ENCODE measurements at places on chromosomes 2 and 18.

DNA sequence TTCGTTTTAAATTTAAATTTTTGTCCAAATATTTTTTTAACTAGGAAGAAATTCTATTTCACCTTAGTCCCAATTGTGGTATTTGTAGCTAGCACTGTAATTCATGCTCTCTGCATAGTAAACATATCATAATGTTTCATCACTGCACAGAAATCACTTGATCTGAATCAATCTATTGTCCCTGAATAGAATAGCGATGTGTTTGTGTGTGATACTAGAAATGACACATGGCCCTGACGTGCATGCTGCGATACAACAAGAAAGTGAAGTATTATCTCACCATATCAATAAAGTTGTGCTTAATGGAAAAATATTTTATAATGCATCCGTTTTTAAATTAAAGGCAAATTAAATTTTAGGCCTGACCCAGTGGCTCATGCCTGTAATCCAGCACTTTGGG lies 10.0 kb downstream of the TTL start:
- no peak for DNase-seq
- H3K36me3 ChIP-seq, result peaks cover 64% of the 10 kb centered on the region
- no peaks in the 10 kb centered on the region for H3K27me3 ChIP-seq
- H3K4me3 ChIP-seq, result no peak overlapping the region
- H3K4me1 ChIP-seq, result peaks cover 2% of the 10 kb centered on the region
- no peak overlapping the region for H3K27ac ChIP-seq

DNA sequence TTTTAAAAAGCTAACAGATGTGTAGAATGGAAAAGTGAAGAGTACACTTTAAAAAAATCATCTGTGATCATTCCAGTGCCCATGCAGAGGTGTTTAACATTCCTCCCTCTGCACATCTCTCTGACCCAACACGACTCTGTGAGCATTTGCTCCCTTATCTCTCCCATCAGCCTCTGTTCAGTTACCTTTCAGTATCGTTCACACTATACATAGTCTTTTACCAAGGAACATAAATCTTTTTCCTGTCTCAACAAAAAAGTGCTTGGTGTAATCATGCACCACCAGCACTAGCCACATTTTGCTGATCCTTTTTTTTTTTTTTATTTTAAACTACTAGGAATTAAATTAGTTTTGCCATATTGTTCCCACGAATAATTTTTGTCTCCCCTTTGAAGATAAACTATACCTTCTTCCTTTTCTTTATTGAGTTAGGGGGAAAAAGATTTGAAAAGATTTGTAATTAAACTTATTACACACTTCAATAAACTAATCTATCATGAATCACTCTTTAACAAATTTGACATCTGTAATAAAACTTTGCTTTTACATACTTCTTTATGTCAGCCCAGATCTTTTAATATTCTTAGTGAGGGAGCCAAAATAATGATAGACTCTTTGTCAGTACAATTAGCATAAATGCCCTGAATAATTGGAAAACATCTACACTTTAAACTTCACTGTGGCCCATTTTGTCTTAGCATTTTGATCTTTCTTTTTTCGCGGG lies 489.8 kb upstream of the FANCL start:
- H3K36me3 ChIP-seq, result no peaks in the 10 kb centered on the region
- no peaks in the 10 kb centered on the region for H3K27me3 ChIP-seq
- H3K4me1 ChIP-seq, result no peaks in the 10 kb centered on the region
- no peak overlapping the region for H3K4me3 ChIP-seq
- no peak for DNase-seq

DNA sequence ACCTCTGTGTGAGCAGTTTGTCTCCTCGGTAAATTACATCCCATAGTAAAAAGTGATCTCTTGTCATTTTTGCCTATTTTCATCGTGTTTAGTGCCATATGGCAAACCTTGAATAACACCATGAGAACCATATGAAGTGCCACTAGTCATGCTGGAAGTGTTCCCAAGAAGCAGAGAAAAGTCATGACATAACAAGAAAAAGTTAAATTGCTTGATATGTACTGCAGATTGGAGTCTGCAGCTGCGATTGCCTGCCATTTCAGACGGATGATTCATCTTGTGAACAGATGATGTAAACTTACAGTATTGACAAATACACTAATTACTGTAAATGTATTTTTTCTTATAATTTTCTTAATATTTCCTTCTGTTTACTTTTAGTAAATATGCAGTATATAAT lies 846.7 kb downstream of the BCL11A start:
- DNase-seq, result no peak
- H3K27ac ChIP-seq, result no peak overlapping the region
- H3K36me3 ChIP-seq, result no peaks in the 10 kb centered on the region

GRCh38 chr2:74093426-74093825 lies 54.3 kb downstream of the BOLA3 start:
- no peaks in the 10 kb centered on the region for H3K27me3 ChIP-seq
- no peaks in the 10 kb centered on the region for H3K4me1 ChIP-seq
- DNase-seq, result no peak
- H3K27ac ChIP-seq, result no peak overlapping the region
- peaks cover 94% of the 10 kb centered on the region for H3K36me3 ChIP-seq
- H3K4me3 ChIP-seq, result no peak overlapping the region

DNA sequence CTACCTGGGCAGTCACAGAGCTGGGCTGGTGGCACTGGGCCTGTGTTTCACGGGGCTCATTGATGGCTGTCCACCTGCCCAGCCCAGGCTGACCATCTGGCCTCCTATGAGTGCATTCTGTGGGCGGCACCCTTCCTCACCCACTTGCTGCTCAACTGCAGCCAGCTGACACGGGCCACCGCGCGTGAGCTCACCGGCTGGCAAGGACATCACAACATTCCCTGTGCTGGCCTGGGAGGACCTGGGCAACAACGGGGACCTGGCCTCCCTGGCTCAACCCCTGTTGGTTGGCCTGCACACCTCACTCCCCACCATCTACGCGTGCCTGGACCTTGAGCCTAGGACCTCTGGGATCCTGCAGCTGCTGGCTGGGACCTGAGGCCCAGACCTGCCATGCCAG lies 98.2 kb upstream of the DTNA start:
- H3K4me3 ChIP-seq, result no peak overlapping the region
- no peak for DNase-seq
- no peaks in the 10 kb centered on the region for H3K36me3 ChIP-seq
- H3K27ac ChIP-seq, result no peak overlapping the region

DNA sequence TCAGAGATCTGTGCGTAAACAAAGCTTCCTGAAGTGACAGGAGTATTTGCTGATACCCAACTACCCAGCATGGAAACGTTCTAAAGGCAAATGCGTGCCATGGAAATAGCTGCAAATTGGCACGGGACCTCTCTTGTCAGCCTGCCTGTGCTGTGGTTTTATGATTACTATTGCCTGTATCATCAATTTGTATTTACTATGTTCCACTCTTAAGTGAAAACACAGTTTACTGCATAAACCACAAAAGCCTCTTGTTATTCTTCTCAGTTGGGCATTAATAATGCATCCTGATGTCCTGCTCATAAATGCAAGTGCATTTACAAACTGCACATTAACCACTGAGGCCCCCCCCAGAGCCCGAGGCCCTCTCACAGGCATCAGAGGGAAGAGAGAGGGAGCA lies 196.6 kb upstream of the SLC35G4 start:
- no peak overlapping the region for H3K27ac ChIP-seq
- H3K4me1 ChIP-seq, result no peaks in the 10 kb centered on the region
- H3K4me3 ChIP-seq, result no peak overlapping the region
- no peaks in the 10 kb centered on the region for H3K36me3 ChIP-seq

DNA sequence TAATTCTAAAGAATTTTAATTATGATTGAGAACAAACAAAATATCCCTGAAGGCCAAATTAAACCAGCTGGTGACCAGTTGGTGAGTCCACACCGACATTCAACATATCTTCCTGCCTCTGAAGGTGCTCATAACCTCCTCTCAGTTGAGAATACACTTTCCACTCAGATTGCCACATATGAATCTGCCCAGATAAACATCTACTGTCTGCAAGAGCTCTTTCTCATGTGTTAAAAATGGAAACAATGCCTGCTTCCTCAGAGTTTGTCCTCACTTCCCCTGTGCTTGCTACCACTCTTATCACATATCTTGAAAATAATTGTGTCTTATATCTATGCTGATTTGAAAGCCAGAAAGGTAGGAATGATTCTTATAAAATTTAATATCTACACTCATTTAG lies 177.7 kb upstream of the GULP1 start:
- no peak overlapping the region for H3K27ac ChIP-seq
- H3K27me3 ChIP-seq, result no peaks in the 10 kb centered on the region
- no peak overlapping the region for H3K4me3 ChIP-seq
- no peaks in the 10 kb centered on the region for H3K4me1 ChIP-seq

GRCh38 chr18:67072791-67073190 lies 443.7 kb downstream of the DSEL start:
- DNase-seq, result no peak
- H3K4me1 ChIP-seq, result no peaks in the 10 kb centered on the region
- no peak overlapping the region for H3K4me3 ChIP-seq
- H3K27me3 ChIP-seq, result no peaks in the 10 kb centered on the region
- no peak overlapping the region for H3K27ac ChIP-seq

DNA sequence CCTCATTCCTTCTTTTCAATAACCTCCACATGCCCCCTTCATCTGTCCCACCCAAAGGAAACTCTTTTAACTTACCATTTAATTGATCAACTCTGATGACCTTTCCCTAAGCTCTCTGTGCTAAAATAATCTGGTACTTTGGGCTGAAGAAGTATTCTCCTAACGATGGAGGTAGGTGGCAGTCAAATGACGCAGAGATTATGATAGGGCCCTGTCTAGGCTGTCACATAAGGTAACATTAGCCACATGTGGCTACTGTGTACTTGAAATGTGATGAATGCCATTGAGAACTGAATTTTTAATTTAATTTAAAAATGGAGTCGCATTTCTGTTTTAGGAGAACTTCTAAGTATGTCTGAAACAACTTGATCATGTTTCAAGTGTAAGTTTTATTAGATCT lies 140.5 kb upstream of the TNP1 start:
- no peaks in the 10 kb centered on the region for H3K36me3 ChIP-seq
- no peak overlapping the region for H3K27ac ChIP-seq
- no peaks in the 10 kb centered on the region for H3K27me3 ChIP-seq
- no peak overlapping the region for H3K4me3 ChIP-seq
- DNase-seq, result no peak

DNA sequence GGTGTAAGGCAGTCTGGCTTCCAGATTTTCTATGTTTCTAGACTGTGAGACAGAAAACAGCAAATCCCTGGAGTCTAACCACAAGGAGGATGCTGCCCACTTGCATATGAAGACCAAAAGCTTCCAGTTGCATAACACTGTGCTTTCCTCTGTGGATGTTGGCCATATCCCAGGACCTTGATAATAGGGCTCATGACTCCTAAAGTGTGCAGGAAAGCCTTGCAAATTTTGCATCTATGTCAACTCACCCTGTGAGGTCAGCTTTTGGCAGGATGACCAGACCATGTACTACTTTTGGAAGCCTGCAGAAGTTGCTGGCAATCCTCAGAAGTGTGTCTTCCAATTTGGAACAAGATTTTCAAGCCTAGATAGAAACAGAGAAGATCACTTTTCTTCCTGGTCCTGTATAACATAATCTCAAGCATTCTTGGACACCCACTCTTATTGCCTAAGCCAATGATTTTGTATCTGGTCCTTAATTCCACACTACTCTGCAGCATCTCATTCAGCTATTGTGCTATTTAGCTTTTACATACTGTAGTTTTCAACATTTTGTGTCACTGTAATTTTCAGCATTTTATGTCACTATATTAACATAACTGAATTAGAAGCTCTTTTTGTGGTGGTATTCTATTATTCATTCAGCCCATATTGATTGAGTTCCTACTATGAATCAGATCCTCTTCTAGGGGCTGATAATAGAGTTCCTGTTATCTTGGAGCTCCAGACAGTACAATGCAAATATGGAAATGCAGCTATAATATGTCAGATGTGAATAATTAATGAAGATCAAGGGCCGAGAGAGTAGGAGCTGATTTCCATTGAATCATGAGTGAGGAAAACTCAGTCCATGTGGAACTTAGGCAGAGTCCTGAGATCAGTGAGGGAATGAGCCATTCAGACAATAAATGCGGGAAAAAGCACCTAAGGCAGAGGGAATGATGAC lies 85.3 kb upstream of the RAB27B start:
- H3K27me3 ChIP-seq, result no peaks in the 10 kb centered on the region
- H3K36me3 ChIP-seq, result no peaks in the 10 kb centered on the region
- no peak overlapping the region for H3K4me3 ChIP-seq
- H3K27ac ChIP-seq, result no peak overlapping the region

- no peak overlapping the region for H3K4me3 ChIP-seq
- H3K4me1 ChIP-seq, result no peaks in the 10 kb centered on the region
- no peak overlapping the region for H3K27ac ChIP-seq
- no peaks in the 10 kb centered on the region for H3K36me3 ChIP-seq
- no peak for DNase-seq
Measured at GRCh38 chr2:178943745-178944144, 106.2 kb downstream of the CCDC141 start.

DNA sequence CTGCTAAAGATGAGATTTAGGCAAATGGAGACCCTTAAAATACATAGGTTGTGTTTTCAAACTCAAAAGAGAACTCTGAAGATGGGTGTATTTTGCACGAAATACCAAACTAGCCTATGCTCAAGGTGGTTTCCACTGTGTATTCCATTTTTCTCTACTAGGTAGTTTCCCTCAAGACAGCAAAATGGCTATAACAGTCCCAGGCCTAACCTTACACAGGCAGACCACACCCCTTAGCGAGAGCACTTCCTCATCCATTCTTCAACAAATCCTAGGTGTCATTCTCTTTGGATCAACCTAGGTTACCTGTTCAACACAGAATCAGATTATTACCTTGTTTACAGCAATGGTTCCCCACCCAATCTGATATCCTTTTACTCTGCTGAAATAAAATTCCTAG lies 42.6 kb downstream of the HNRNPLL start:
- no peak for DNase-seq
- no peak overlapping the region for H3K27ac ChIP-seq
- no peak overlapping the region for H3K4me3 ChIP-seq
- H3K27me3 ChIP-seq, result no peaks in the 10 kb centered on the region

- no peak for DNase-seq
- no peak overlapping the region for H3K27ac ChIP-seq
- H3K36me3 ChIP-seq, result peaks cover 75% of the 10 kb centered on the region
- no peaks in the 10 kb centered on the region for H3K27me3 ChIP-seq
Measured at GRCh38 chr18:24315170-24315569, 82.5 kb downstream of the OSBPL1A start.

DNA sequence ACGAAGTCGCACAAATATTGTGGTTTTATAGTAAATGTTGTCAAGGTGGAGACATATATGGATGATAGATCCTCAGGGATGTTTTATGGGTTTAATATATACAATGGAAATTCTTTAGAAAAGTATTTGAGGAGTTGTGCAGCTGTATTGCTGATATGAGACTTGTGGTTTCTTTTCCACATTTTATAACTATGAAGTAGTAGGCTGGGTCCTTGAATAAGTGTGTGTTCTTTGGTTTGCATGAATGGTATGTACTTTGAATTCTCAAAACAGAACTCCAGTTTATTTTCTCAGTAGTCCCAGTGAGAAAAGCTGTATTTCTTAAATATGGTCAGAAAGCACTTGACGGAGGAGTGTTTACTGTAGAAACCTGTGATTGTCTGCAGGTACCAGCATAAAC lies 42.4 kb downstream of the PLCL1 start:
- H3K36me3 ChIP-seq, result no peaks in the 10 kb centered on the region
- no peaks in the 10 kb centered on the region for H3K27me3 ChIP-seq
- H3K27ac ChIP-seq, result no peak overlapping the region
- no peak for DNase-seq
- no peaks in the 10 kb centered on the region for H3K4me1 ChIP-seq

- peaks cover 2% of the 10 kb centered on the region for H3K4me1 ChIP-seq
- H3K27ac ChIP-seq, result no peak overlapping the region
- no peak overlapping the region for H3K4me3 ChIP-seq
- H3K27me3 ChIP-seq, result no peaks in the 10 kb centered on the region
- DNase-seq, result no peak
Measured at GRCh38 chr2:193357508-193357907, 1162.8 kb upstream of the TMEFF2 start.

GRCh38 chr2:231130336-231131056 lies 5.7 kb upstream of the HTR2B start:
- no peaks in the 10 kb centered on the region for H3K27me3 ChIP-seq
- no peaks in the 10 kb centered on the region for H3K4me1 ChIP-seq
- no peak overlapping the region for H3K4me3 ChIP-seq
